PC-9 (cell line): ENCODE measurements at places on chromosomes 6 and 20. TPM values are rescaled to one million over a fixed set of nuclear protein-coding genes. Genes with fewer than 3 reads are reported as not detected.

DNA sequence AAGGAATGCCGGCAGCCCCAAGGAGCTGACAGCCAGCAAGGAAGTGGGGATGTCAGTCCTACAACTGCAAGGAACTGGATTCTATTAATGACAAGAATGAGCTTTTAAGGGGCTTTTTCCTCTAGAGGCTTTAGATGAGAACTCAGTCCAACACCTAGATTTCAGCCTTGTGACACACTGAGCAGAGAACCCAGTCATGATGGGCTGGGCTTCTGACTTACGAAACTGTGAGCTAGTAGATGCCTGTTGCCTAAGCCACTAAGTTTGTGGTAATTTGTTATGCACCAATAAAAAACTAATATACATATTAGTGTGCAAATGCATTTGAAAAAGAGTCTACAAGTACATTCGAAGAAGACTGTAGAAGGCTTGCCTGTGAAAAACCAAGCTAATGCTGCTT lies 263.3 kb downstream of the SOX4 start:
- no peak for DNase-seq
- no peaks in the 10 kb centered on the region for H3K36me3 ChIP-seq
- H3K4me1 ChIP-seq = peaks cover 15% of the 10 kb centered on the region
- no peaks in the 10 kb centered on the region for H3K27me3 ChIP-seq
- H3K27ac ChIP-seq = 0 out of 2 replicates have a peak overlapping the region, but pooled peaks have one; percentile 34
- H3K4me3 ChIP-seq = no peak overlapping the region

DNA sequence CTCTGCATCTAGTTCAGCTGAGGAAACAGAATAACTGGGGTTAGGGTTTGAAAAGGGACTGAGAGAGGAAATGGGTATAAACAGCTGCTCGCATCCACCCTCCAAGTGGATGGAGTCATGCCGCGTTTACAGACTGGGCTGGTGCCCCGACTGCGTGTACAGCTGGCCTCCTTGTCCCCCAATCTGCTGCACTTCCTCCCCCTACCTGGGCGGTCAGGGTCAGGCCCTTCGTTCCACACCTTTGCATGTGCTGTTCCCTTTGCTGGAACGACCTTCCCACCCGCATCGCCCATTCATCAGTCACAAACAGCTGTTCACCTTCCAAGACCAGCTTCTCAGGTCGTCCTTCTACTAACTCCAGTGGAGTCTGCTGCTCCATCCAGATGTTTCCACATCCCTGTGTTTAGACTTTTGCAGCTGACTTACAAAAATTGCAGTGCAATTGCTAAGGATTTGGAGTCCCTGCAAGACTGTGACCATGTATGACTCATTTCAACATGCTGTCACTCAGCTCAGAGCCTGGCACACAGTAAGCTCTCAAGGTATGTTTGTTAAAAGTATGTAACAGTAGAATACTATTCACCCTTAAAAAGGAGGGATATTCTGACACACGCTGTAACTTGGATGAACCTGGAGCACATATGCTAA lies 129.3 kb downstream of the DTNBP1 start:
- DNase-seq = no peak
- H3K27me3 ChIP-seq = no peaks in the 10 kb centered on the region
- H3K4me3 ChIP-seq = no peak overlapping the region

The EFHC1 gene
- total RNA-seq = 35.8 and 45.0 TPM in 2 replicates

DNA sequence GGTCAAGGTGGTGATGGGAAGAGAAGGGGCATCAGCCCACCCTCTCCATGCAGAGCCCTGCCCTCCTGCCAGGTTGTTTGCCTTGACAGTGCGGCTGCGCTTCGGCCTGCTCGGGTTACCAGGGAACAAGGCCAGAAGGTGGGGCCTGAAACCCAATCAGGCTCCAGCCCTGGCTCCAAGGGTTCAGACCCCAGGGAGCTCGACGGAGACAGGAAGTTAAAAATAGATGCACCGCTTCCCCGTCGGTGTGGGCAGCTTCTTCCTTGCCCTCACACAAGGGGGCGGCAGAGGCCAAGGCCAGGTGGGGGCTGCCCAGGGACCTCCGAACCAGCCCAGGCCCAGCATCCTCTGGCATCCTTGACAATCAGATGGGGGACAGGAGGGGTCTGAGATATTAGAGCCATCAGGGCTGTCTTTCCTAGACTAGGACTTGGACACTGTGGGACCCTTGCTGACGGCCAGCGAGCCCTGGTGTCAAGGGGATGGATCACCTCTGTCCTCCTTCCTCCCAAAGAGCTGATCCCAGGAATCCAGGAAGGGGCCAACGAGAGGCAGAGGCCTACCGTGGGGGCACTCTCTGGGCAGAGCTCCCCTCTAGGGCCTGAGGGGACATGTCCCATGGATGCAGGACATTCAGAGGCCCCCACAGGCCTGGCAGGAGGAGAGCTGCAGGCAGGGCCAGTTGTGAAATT lies 65.2 kb downstream of the RIPOR3 start:
- peaks cover 45% of the 10 kb centered on the region for H3K4me1 ChIP-seq
- H3K27me3 ChIP-seq = no peaks in the 10 kb centered on the region
- H3K36me3 ChIP-seq = no peaks in the 10 kb centered on the region
- H3K27ac ChIP-seq = no peak overlapping the region
- H3K4me3 ChIP-seq = no peak overlapping the region

- peak; percentile 83 for DNase-seq
- peak overlapping the region; percentile 86 for H3K27ac ChIP-seq
- H3K4me1 ChIP-seq = peaks cover 34% of the 10 kb centered on the region
- H3K27me3 ChIP-seq = no peaks in the 10 kb centered on the region
Measured at GRCh38 chr20:6122111-6122872, 538 bp downstream of the FERMT1 start.

- H3K27me3 ChIP-seq = no peaks in the 10 kb centered on the region
- H3K4me3 ChIP-seq = peak overlapping the region; percentile 83
- peaks cover 21% of the 10 kb centered on the region for H3K4me1 ChIP-seq
- H3K27ac ChIP-seq = no peak overlapping the region
- peaks cover 22% of the 10 kb centered on the region; the same call in 1 of the 2 replicates for H3K36me3 ChIP-seq
- DNase-seq = no peak
Measured at GRCh38 chr20:45363611-45364492, 896 bp downstream of the SYS1 start.

The MUC22 gene
- not detected in 2 replicates for total RNA-seq

GRCh38 chr6:136723780-136724179 lies 68.5 kb downstream of the MAP3K5 start:
- H3K27me3 ChIP-seq = no peaks in the 10 kb centered on the region
- no peaks in the 10 kb centered on the region for H3K4me1 ChIP-seq
- H3K36me3 ChIP-seq = peaks cover 4% of the 10 kb centered on the region; the same call in 1 of the 2 replicates

DNA sequence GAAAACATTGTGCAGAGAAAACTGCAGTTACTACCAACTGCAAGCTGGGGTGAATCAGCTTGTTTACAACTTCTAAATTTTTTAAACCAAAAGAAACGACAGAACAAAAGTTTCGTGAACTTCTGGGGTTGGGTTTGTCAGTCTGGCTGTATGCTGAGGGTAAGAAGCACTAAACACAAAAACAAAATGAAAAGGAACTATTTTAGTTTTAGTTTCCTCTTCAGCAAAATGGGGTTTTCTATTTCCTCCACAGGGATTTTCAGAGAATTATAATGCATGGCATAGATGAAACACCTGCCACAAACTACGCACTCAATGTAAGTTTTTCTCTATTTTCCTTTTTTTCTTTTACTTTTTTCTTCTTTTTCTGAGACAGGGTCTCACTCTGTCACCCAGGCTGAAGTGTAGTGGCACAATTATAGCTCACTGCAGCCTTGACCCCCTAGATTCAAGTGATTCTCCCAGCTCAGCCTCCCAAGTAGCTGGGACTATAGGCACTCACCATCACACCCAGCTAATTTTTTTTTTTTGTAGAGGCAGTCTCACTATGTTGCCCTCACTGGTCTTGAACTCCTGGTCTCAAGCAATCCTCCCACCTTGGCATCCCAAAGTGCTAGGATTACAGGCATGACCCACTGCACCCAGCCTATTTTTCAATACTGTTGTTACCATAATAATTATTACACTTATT lies 40.6 kb downstream of the CGA start:
- H3K36me3 ChIP-seq = no peaks in the 10 kb centered on the region
- H3K4me3 ChIP-seq = no peak overlapping the region
- no peaks in the 10 kb centered on the region for H3K27me3 ChIP-seq
- H3K27ac ChIP-seq = no peak overlapping the region
